ENCODE measurements at places on chromosomes 12 and 14.

DNA sequence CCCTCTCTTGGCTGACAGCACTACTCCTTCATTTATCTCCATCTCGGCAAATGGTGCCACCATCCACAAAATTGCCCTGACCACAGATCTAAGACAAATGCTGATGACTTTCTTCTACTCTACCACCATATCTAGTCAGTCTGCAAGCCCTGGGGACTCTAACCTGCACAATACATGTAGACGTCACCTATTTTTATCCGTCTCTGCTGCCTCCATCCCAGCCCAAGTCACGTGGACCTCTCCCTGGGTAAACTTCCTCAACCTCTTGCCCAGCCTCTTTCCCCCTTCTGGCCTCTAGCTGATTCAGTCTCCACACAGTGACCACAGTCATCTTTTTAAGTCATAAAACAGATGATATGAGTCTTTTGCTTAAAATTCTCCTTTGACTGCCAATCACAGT lies 1203.0 kb downstream of the AACS start:
- no peak for DNase-seq

- DNase-seq = no peak
Measured at GRCh38 chr14:104140213-104140462, 1.8 kb downstream of the KIF26A start.

DNA sequence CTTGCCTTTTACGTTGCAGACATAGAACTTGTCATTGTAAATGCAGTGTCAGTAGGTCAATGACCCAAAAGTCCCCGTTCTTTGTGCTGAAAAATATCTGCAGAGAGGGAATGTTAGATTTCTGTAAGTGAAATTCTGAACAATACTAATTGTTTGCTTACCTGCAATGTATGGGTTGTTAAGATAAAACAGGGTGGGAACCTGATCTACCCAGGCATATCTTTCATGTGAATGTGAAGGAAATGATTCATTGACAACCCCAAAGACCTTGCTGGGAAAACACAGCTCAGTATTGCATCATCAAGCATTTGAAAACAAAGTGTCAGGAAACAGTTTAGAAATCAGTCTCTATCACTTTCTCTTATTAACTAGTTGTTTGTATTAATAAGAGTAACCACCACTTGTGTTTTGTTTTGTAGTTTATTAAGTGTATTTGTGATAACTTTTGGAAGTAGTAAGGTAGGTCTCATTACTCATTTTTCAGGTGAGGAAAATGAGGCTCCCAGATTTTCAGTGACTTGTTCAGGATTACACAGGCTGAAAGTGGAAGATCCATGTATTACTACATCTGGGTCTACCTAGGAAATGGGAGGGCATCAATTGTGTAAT lies 57.9 kb upstream of the SLC38A2 start:
- no peak for DNase-seq

GRCh38 chr14:101222362-101223070 lies 319.0 kb upstream of the RTL1 start:
- DNase-seq = no peak

DNA sequence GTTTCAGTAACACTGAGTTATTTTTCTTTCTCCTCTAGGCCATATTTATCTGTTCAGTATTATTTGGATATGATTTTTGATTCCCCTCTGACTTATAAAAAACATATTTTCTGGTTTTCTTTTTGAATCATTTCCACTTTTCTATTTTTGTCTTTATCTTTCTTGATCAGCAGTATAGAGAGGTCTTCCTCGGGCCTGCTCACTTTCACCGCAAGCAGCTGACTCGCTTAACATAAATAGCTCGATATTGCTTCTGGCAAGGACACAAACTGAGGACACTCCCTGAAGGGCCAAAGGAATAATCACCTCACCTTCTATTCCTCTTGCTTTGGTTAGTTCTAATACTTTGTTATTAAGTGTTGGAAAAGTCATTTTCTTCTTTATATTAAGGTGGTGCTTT lies 25.8 kb upstream of the TRHDE start:
- DNase-seq = no peak

GRCh38 chr12:19191563-19191962 lies 62.0 kb downstream of the PLEKHA5 start:
- DNase-seq = no peak

DNA sequence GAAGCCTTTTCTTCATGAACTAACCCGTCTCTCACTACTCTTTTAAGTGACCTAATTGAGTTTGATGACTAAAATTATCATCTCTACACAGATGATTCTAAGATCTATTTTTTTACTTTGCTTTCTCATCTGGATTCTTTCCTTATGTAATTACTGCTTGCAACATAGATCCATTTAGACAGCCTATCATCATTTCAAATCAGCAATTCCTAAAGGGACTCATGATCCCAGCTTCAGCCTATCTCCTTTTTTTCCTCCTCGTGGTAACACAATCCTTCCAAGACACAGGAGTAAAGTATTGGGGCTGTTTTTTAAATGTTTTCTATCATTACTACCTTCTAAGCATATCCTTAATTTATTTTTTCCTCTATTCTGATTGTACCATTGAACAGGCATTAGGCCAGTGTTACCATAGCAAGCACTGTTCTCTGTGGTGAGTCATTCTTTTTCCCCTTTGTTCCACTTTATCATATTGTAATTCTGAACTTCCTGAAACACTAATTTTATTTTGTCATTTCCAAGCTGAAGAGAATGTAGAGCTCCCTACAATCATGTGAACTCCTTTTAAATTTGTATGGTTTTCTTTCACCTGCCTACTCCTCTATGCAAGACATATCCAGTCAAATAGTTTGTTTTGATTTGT lies 190.4 kb upstream of the FAR2 start:
- DNase-seq = no peak

DNA sequence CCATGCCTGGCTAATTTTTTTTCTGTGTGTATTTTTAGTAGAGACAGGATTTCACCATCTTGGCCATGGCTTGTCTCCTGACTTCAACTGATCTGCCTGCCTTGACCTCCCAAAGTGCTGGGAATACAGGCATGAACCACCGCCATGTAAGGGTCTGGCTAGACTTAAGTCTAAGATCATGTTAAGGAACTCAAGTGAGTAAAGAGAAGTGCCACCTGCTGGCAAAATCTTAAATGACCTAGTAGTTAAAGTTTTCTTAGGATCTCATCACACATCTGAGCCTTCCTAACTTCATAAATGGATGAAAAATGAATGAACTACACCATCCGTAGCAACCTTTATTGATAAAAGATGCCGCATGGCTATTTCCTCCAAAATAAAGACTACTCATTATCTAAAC lies 1.7 kb upstream of the C12orf56 start:
- DNase-seq = no peak

DNA sequence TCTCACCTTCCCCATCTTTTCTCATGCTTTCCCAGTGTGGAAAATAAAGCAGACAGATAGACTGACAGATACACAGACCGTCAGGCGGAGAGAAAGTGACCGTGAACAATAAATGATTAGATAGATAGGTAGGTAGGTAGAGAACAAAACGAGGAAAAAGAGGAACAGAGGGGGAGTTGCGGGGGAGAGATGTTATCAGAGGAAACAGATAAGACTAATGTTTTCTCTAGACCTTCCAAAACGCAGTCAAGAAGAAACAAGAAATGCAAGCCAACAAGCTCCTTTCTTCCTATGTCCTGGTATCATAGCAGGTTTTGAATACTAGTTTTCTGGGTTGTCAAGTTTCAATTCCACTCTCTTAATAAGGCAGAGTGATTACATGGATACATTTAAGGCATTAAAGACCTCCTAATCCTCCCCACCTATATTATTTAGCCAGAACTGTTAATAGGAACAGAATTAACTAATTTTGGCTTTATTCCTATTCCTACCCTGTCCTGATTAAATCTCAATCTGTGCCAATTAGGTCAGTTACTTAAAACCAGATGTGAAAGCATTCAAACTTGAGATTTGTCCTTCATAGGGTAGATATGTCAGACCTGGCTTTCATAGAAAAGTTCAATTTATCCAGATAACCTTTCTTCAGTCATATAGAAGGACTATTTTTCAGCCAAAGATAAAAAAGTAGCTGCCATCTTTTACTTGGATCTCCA lies 89.0 kb upstream of the PTPRR start:
- DNase-seq = no peak

DNA sequence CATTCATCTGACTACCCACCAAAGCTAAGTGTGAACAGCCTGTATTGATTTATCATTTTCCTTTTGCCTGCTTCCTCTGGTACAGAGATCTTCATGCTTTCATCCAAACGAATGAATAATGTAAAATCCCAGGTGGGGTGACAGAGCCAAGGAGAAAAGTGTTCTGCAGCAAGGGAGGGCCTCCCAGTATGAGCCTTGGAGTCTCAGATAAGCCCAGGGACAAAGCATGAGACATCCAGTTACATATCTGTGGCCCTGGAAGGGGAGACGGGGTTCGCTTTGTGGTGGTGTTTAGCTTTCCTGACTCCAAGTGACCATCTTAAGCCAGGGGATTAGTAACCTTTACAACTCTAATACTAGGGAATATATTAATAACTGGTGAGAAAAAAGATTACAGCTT lies 177.1 kb downstream of the ETV6 start:
- no peak for DNase-seq

- no peak for DNase-seq
Measured at GRCh38 chr12:81809829-81810595, 50.9 kb upstream of the PPFIA2 start.

- no peak for DNase-seq
Measured at GRCh38 chr12:56256326-56256960, 1.7 kb downstream of the ANKRD52 start.

DNA sequence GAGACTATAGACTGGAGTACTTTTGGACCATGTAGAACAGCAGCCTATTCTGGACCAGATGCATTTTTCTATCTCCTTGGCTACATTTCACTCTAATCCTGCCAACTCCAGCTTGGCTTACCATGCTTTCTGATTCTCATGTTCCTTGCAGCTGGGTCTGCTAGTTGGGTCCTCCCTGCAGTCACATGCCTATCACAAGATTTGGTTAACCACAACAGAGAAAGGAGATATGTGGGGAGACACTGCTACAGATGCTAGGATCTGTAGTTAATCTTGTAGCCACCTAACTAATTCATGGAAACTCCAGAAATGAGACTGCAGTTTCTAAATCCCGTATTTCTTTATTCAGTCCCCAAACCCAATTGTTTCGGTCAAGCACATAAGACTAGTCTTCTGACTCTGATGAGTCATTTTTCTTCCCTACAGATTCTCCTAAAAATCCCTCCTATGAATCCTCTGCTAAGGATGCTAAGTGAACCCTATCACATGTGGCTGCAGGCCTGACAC lies 410.6 kb downstream of the DAD1 start:
- DNase-seq = no peak

- no peak for DNase-seq
Measured at GRCh38 chr12:12180136-12180535, 86.7 kb downstream of the LRP6 start.

DNA sequence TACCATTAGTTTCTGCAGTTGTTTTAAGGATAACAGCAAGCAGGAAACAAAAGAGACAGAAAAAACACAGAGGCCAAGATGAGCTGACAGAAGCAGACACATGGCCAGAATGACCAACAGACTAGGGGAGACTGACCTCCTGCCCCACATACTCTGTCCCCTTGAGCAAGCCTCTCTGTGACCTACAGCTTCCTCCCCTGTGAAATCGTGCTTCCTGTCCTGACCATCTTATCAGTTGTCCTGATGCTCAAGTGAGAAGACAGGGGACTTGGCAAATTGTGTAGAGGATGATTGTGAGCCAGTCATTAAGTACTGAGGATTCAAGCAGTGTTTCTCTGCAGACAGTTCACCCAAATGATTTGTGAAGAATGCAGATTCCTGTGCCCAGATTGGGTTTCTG lies 229.0 kb downstream of the SLC41A2 start:
- DNase-seq = no peak

GRCh38 chr12:106583242-106584103 lies 669 bp downstream of the RFX4 start:
- DNase-seq = no peak

DNA sequence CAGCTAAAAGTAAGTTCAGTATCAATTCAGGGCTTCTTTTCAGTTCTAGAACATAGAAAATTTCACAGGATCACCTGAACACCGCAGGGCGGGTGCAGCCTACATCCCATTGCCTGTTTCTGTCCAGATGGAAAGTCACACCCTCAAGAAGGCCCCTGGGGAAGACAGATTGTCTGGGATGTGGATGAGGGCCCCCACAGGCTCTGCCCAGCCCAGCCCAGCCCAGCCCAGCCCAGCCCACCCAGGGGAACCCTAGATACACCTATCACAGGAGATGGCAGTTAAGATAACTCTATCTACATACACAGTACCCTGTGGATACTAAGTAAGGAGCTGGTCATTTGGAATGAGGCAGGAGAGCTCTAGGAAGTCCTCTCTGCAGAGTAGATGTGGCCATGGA lies 68.4 kb downstream of the DPF3 start:
- no peak for DNase-seq

DNA sequence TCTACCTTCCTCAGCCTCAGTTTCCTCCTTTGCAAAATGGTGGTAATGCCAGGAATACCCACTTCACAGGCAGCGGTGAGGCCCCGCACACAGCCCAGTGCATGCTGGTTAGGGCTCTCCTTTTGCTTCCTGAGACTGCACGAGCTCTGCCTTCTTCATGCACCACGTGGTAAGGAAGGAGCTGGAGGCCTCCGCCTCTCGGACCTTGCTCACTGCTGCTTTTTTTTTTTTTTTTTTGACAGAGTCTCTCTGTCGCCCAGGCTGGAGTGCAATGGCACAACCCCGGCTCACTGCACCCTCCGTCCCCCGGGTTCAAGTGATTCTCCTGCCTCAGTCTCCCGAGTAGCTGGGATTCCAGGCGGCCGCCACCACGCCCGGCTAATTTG lies 18.1 kb downstream of the TAMALIN start:
- no peak for DNase-seq

GRCh38 chr12:124429535-124429934 lies 134.6 kb downstream of the RFLNA start:
- DNase-seq = no peak

DNA sequence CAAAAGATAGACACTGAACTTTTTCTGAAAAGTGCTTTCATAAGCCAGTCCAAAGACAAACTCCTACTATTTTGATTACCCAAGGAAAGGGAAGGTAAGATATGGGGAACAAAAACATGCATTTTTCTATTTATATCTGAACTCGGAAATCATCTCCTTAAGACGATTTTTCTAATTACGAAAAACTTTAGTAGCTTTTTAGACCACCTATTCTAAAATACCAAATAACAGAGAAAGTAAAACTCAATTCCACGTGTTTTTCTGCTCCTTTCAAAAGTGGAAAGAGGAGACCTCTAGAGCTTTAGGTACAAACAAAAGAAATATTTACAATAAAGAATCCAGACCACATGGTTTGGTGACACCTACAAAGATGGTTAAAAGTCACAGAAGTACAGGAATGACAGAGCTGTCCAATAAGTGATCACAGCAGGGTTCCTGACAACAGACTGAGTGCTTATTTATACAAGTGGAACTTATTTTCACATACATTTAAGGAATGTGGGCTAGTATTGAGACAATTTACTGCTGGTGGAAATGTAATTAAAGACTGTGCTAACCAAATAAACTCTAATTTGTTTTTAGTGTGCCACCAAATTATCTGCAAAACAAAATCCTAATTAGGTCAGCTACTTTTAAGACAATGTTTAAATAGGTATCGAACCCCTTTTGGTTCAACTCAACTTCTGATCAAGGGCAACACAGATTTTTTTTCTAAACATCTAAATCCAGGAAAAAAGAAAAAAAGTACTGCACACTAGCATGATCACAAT lies 2.4 kb downstream of the LRIG3 start:
- no peak for DNase-seq

Measured in NCI-H524 treated with DMSO at 0.1 percent for 48 hours (cell line).